ENCODE measurements at places on chromosomes 6 and 20.
A peak's percentile ranks its signal among the peaks of the same experiment; 100 is the strongest.

DNA sequence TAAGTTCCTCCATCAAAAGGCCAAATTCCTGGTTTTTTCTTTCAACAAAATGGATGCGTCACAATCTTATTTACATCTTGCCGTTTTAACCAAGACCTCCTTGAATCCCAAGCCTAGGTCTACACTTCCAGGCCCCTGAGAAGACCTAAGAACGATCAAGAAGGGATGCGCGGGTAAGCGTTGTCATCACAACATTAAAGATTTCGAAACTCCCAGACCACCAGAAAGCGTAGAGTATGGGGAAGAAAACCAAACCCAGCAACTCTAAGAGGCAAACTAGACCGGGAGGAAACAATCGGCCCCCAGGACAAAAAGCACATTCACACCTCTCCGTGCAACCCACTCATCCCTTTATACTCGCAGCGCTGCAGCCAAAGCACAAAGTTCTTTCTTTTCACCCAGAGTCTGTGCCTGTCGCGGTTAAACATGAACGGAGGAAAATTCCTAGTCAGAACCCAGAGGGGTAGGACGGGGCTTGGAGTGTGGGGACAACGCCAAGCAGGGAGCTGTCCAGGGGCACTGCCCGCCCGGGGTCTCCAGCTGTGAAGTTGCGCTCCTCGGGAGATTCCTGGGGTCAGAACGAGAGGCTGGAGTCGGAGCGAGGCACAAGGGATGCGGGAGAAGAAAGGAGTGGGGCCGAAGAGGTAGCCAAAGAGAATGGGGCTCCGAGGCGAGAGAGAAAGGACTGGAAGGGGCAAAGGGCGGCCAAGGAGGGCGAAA is 725 bp downstream of the OSER1 start:
- no peak for DNase-seq

- peak; percentile 0 for DNase-seq
These were observed 168.7 kb upstream of the LRFN2 start for GRCh38 chr6:40755749-40756452.

GRCh38 chr20:4791121-4791520 is 69.4 kb downstream of the PRND start:
- DNase-seq, result no peak

DNA sequence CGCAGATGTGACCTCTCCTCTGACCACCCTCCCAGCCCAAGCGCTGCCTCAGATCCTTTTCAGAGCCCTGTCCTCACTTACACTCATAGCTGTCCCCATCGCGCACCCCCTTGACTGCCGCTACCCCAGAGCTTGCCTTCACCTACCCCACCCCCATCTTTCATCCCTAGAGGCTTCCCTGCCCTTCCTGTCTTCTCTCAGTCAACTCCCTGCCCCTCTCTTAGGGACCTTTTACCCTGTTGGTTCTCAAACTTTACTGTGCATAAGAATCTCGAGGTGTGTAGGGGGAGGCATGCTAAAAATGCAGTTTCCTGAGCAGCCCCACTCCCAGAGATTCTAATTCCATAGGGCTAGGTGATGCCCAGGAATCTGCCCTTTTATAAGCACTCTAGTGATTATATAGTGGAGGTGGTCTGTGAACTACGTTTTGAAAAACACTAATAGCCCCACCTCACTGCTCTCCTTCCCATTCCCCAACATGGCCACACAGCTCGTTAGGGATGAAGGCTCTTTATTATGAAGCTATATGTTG is 725 bp downstream of the TM9SF4 start:
- DNase-seq, result no peak

DNA sequence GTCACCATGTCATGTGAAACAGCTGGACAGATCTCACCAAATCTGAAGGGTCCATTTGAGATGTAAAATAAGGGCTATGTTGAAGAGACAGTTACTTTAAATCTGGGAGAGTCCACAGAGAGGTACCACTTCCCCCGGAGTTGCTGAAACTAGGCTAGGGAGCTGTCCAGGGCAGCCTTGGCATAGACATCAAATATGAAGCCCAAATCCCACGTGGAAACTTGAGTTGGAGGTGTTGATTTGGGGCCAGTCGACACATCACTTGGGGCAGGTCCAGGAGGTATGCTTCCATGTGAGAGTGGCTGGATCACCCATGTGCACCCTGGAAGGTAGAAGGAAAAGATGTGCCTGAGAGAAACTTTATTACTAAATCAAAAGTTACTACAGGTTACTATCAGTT is 12.0 kb upstream of the SERPINB9 start:
- no peak for DNase-seq

DNA sequence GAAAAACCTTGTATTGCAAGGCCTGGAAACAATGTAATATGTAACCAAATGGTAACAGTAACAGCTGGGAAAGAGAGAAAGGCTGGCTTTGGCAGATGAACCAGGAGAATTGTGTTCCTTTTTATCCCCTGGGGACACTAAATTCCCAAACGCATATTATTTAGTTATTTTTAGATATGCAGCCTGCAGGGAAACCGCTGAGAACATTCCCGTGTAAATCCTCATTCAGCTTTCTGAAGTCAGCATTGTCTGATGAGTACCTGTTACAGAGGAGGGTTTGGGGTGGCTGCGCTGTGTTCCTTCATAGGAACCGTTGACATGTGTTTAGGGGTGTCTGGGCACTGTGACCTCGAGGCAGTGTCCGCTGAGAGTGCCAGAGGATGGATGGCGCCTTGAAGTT is 101.3 kb downstream of the SMOC2 start:
- DNase-seq, result no peak

- DNase-seq, result peak; percentile 80
These were observed at the start of gene PRRC2A for GRCh38 chr6:31620586-31621319. Gene PRRC2A, plus strand, starts transcription at chr6:31620715. Its CDS starts 2,075 bp downstream, at chr6:31622790.

DNA sequence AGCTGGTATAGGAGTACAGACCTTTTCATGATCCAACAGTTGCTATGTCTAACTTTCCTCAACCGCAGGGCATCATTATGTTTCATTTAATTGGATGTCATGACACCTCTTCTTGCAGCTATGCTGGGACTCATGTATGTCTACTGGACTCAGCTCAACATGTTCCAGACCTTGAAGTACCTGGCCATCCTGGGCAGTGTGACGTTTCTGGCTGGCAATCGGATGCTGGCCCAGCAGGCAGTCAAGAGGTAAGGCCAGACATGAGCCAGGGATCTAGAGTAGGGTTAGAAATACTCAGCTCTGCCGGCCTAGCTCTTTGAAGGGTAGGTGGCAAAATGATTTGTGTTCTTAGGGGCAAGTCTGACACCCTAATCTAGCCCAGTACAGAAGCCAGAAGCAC is 25.2 kb downstream of the GHRH start:
- no peak for DNase-seq

- DNase-seq, result no peak
These were observed 859 bp upstream of the SMIM29 start for GRCh38 chr6:34249469-34250261.

DNA sequence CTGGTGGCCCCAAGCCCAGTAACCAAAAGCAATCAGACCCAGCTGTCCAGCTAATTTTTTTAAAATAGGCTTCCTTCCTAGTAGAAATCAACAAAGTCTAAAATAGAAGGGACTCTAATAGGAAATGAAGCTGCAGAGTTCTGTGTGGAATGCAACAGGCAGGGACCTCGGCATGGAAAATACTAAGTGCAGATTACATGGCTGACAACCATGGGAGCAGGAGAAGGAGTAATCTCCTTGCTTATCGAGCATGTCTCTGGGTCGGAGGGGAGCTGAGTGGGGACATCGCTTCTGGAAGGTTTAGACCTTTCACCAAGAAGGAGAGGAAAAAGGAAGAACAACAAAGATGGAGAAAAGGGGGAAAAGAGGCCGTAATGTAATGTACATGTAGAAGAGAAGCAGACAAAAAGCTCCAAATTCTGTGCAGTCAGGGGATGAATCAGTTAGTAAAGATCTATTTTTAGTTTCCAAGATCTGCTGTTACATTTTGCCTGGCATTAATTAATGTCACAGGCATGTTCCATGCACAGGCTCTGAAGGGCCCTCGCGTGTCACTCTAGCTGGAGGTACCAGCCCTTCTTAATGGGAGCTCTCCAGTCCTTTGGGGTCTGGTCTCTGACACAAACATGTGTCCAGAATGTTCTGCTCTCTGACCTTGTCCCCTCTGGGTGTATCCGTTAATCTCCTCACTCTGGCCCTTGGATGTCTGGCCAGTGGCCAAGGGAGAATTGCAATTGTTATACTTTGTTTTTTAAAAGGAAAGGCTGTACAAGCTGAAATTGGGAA is 16.6 kb upstream of the ZNF831 start:
- DNase-seq, result no peak

GRCh38 chr20:40433341-40433861 is 255.6 kb downstream of the MAFB start:
- DNase-seq, result no peak

DNA sequence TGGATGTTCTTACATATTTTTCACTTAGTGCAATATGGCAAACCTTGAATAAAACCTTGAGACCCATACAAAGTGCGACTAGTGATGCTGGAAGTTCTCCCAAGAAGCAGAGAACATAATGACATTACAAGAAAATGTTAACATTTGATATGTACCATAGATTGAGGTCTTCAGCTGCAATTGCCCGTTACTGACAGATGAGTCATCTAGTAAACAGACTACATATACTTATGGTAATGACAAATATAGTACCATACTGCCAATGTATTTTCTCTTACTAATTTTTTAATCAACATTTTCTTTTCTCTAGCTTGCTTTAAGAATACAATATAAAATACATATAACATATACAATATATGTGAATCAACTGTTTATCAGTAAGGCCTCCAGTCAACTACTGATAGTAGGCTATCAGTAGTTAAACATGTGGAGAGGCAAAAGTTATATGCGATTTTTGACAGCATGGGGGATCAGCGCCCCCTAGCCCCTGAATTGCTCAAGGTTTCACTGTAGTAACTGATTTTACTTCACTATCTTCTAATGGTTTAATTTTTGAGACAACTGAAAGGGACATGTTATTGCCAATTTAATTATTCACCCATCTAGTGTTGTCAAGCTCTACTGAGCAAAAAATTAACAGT is 166.7 kb upstream of the ADGRB3 start:
- no peak for DNase-seq

- no peak for DNase-seq
These were observed 534 bp upstream of the EFCAB8 start for GRCh38 chr20:32858189-32858588.

GRCh38 chr20:34515484-34516246 is 557 bp upstream of the DYNLRB1 start:
- peak; percentile 83 for DNase-seq

DNA sequence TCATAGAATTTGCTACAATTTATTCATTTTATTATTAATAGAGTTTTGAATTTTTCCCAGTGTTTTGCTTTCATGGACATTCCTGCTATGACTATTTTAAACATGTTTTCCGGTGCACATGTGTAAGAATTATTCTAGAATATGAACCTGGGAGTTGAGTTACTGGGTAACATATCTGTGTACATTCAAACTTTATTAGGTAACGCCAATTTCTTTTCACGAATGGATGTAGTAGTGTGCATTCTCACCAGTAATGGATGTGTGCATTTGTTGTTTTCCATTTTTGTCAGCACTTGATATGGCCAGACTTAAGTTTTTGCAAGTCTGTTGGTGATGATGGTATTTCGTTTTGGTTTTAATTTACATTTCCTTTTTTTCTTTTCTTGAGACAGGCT is 118.8 kb downstream of the CDKAL1 start:
- no peak for DNase-seq

- DNase-seq, result no peak
These were observed 183.4 kb downstream of the ALDH8A1 start for GRCh38 chr6:134766497-134766896.

- no peak for DNase-seq
These were observed 15.1 kb upstream of the SNRPB2 start for GRCh38 chr20:16714751-16715150.

GRCh38 chr6:81456416-81456815 is 296.1 kb downstream of the TENT5A start:
- DNase-seq, result no peak

GRCh38 chr6:129708496-129709195 is 1.3 kb downstream of the ARHGAP18 start:
- DNase-seq, result no peak

DNA sequence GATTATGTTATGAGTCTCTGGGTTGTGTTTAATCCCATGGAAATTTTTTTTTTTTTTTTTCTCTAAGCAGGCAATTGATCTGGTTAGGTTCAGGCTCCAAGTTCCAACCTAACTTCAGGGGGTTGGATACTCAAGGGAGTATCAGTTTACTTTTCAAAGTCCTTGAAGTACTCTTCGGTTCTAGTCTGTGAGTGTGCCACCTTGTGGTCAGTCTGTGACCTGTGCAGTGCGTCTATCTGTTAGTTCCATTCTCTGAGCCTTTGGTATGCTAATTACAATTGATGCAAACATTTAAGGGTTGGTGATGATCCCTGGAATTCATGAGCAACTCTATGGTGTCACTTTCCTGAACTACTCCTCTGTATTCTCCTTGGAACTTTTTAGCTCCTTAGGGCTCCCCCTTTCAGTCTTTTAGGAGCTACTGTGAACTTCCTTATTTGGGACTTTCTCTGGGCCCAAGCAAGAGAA is 342.0 kb downstream of the SOX4 start:
- DNase-seq, result peak; percentile 17

DNA sequence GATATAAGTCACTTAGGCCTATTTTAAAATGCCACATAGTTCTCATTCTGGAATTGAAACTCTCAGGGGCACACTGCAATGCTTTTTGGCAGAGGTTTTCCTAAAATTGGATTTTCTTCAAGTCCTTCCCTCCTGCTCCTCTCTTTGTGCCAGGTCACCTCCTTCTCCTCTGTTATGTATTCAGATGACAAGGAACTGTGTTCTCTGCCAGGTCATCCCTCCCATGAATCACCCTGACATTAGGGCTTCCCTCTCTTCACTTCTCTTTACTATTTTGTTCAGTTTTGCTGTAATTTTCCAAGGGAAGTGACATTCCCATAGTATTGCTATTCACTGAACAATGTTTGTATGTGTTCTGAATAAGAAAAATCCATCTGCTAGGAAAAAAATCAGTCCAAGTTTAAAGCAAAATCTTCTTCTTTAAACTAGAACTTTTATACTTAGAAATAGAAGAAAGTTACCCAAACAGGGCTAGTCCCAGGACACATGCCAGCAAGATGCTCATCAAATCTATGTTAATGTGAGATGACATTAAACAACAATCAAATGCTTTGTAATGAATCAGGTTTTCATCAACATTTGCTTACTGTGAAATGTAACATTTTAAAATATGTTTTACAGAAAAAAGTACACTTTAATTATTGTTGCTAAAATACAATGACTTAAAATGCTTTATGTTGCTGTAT is 461.1 kb downstream of the MMUT start:
- DNase-seq, result no peak

DNA sequence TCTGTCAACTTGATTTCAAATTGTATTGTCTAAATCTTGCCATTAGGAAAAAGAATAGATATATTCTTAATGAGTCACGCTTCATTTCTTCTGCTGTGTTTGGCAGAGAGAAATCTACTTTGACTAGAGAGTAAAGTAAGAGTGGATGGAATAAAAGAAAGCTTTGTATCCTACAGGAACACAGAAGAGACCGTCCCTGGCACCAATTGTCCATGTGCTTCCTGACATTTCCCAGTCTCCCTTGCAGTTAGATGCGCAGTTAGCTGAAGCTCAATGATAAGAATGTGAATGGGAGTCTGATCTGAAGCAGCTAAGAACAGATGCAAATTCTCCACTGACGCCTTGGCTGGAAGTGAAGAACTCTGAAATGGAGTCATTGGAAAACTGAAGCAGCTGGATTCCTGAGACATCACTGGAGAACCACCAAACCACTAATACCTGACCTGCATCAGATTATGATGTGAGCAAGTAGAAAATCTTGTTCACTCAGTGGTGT is 528.2 kb upstream of the MARCKS start:
- DNase-seq, result no peak
